T-cell (primary cell): ENCODE measurements at places on chromosomes 3 and 15. TPM values are rescaled to one million over a fixed set of nuclear protein-coding genes. Genes with fewer than 3 reads are reported as not detected.

GRCh38 chr3:128490915-128491690, 1.9 kb downstream of the GATA2 start:
- DNase-seq, result no peak

DNA sequence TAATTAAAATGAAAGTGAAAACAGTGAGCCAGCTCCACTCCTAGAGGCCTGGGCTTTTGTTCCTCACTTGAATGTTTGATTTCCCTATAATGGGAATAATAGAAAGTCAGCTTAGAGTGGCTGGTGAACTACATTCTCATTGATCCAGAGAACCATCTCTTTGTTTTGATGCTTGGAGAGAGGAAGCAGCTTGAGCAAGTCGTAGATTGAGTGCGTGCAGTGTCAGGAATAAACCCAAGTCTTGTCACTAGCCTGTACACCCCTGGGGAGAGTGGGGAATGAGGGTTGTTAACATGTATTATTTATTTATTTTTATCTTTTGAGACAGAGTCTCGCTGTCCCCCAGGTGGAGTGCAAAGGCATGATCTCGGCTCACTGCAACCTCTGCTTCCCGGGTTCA, 885 bp upstream of the LSG1 start:
- DNase-seq, result no peak

The FBXW12 gene
- total RNA-seq, result not detected

The EXOG gene
- total RNA-seq, result 24.8 TPM

DNA sequence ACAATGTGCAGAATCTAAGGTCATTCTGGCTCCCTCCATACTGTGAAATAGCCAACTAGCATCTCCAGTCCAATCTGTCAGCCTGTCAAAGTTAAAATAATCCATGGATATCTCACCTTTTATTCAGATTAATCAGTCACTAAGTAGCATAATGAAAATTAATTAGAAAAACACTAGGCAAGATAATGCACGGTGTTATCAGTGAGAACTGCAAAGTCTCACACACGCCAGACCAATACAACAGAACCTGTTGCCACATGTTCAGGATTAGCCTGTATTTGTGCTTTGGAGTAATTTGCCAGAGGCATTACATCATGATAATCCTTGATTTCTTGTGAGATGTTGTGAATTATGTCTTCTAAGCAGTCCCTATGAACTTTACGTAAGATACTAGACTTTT, 820.4 kb upstream of the ALCAM start:
- no peak for DNase-seq

The NRG4 gene
- 0.06 TPM for total RNA-seq

GRCh38 chr15:101675796-101676582, 23.8 kb upstream of the TM2D3 start:
- no peak for DNase-seq
